Activated T-helper 2 cell treated with anti-CD3 and anti-CD28 coated beads, Interferon-gamma antibody, Interleukin-2, Interleukin-4, amounts not matched to agents 10 μg/mL and 5 μg/mL and 100 μg/mL, durations not matched to agents 14 hours and 24 hours and 36 hours (primary cell): ENCODE measurements at places on chromosomes 6 and 20. TPM values are rescaled to one million over a fixed set of nuclear protein-coding genes. Genes with fewer than 3 reads are reported as not detected.
A peak's percentile ranks its signal among the peaks of the same experiment; 100 is the strongest.

Gene LPA
- total RNA-seq = not detected in 2 replicates

Gene GTSF1L
- 0.48 TPM in 1 of 2 replicates, not detected in the other for total RNA-seq

Gene TRAPPC3L
- total RNA-seq = not detected in 2 replicates

Gene ANKEF1
- 0.25 and 0.39 TPM in 2 replicates for total RNA-seq

Gene C6orf15
- not detected in 2 replicates for total RNA-seq

Gene CHRNA4
- total RNA-seq = not detected in 2 replicates

Gene RIPOR2
- total RNA-seq = 8.5 and 9.4 TPM in 2 replicates

Gene PTK6
- 0.32 and 0.46 TPM in 2 replicates for total RNA-seq

Gene AIG1
- 2.3 and 2.4 TPM in 2 replicates for total RNA-seq

Gene LRRC73
- total RNA-seq = 0.11 and 0.21 TPM in 2 replicates

Gene RSPH9
- total RNA-seq = not detected in 2 replicates

Gene TRIM31
- total RNA-seq = not detected in 2 replicates

Gene COL10A1
- not detected in 2 replicates for total RNA-seq

Gene SAMD10
- total RNA-seq = 23.4 and 25.3 TPM in 2 replicates

Gene ABCC10
- 45.6 and 46.7 TPM in 2 replicates for total RNA-seq

DNA sequence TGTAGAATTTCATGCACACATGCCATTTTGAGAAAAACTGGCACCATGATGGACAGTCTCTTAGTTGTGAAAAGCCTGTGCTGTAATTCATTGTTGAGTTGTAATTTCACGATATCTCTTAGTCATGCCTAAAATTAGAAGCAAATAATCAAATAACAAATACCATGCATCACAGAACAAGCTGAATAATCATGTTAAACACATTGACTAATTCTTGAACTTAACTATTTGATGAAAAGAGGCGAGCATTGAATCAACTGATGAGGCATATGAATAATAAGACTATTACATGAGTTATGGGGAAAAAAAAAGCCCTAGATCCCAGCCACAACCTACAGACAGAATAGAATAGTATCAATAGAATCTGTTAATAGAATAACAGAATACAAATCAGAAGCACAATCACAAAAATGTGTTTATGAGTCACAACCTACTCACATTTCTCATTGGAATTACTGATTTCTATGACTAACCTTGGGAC lies 14.2 kb upstream of the RNF217 start:
- no peak for DNase-seq

DNA sequence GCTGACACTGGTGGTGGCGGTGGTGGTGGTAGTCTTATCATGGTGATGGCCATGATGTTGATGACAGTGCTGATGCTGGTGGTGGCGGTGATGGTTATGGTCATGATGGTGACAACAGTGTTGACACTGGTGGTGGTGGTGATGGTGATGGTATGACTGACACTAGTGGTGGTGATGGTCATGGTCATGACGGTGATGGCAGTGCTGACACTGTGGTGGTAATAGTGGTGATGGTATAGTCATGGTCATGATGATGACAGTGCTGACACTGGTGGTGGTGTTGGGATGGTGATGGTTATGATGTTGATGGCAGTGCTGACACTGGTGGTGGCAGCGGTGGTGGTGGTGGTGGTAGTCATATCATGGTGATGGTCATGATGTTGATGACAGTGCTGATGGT lies 205.7 kb downstream of the CDH4 start:
- no peak for DNase-seq

- DNase-seq = no peak
Measured at GRCh38 chr20:54219751-54220426, 12.0 kb downstream of the PFDN4 start.

DNA sequence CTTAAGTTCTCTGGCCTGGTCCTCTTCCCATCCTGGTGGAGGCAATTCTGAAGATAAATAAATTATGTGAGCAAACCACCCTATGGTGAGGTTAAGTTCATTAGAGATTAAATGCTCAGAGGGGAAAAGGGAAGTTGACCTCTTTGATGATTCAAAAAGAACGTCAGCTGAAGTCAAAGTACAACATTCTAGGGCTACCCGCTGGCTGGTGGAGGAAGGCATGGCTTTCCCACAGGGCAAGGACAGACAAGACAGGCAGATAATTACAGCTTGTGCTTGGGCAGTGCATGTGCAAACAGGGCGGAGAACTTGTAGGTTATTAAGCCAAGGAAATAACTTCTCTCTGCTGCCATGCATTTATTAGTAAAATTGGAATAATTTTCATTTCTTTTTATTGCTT lies 91.0 kb upstream of the SLC24A3 start:
- no peak for DNase-seq

DNA sequence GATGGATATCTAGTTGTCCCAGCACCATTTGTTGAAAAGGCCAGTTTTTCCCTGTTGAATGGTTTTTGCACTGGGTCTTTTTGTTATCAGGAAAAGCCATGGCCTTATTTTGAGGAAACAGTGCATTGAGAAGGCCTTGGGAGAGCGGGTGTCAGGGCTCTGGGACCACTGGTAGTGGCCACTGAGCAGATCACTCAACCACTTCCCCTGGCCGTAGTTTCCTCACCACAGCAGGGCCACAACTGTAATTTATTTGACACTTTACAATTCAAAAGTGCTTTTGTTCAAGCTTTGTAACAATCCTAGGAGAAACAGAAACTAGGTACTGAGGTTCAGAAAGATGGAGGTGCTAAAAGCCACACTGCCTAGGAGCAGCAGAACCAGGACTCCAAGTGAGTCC lies 281.8 kb downstream of the GMDS start:
- DNase-seq = no peak

- no peak for DNase-seq
Measured at GRCh38 chr6:155782320-155782731, 326.7 kb upstream of the NOX3 start.

DNA sequence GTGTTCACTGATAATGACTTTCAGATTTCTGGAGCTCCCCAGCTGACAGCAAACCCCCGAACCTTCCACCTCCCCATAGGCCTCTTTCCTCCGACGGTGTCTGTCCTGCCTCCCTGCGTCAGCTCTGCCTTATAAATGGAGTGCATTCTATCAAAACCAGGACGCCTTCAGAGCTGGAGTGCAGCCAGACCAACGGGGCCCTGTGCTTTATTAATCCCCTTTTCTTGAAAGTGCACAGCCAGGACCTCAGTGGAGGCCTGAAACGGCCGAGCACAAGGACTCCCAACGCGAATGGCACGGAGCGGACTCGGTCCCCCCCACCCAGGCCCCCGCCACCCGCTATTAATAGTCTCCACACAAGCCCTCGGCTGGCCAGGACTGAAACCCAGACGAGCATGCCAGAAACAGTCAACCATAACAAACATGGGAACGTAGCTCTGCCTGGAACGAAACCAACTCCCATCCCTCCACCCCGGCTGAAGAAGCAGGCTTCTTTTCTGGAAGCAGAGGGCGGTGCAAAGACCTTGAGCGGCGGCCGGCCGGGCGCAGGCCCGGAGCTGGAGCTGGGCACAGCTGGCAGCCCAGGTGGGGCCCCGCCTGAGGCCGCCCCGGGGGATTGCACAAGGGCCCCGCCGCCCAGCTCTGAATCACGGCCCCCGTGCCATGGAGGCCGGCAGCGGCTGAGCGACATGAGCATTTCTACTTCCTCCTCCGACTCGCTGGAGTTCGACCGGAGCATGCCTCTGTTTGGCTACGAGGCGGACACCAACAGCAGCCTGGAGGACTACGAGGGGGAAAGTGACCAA lies 42.3 kb upstream of the NAA20 start:
- DNase-seq = no peak

- no peak for DNase-seq
Measured at GRCh38 chr6:43798688-43799444, 28.9 kb downstream of the VEGFA start.

DNA sequence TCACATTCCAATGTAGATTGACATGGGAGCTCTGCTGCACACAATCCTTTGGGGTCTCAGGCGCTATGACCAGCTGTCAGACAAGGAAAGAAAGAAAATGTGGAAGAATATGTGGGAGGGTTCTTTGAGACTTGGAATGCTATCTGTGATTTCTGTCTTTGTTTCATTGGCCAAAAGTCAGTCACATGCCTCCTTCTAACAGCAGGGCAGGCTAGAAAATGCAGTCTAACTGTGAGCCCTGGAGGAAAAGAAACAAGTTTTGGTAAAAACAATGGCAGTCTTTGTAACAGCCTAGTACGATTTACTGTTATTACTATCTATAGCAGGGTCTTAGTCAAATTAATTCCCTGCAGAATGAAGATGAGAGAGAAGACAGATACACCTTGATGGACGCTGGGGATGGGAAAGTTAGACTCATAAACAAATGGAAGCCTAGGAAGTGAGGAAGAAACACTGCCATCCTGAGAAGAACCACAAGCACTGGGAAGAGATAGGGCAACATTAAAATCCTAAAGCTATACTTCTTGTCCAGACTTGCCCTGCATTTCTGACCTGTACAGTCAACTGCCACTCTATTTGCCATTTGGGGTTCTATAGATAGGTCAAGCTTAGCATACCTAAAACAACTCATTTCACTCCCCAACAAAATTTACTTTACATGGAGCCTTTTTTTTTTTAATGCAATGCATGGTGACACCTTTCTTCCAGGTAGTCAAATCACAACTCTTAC lies 833.0 kb downstream of the KIF16B start:
- no peak for DNase-seq

GRCh38 chr6:169959136-169960002 lies 207.9 kb downstream of the ERMARD start:
- DNase-seq = peak; percentile 8

- DNase-seq = no peak
Measured at GRCh38 chr6:79305020-79305419, 70.5 kb upstream of the HMGN3 start.

DNA sequence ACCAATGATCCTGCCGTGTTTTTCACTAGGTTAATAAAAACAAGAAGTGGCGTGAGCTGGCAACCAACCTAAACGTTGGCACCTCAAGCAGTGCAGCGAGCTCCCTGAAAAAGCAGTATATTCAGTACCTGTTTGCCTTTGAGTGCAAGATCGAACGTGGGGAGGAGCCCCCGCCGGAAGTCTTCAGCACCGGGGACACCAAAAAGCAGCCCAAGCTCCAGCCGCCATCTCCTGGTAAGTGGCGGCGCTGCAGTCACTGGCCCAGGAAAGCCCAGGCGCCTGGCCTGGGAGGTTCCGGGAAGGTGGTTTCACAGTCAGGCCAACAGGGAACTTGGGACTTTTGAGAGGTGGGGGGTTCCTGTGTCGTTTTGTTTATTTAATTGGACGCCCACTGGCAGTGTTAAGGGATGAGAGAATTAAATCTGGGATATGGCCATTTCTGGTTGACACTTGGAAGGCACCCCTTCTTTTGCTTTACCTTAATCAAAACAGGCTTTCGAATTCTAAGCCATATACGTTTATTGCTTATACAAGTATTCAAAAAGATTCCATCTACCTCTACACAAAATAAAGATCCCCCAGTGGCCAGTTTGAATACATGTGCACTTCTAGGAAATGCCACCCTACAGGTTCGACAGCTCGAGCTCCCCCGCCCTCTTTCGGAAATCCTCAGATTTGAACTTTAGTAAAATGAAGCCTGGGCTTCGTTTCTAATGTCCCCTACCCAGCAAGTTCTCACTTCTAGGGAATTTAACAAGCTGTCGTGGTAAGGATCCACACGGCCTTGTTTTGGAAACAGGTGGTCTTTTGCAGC lies 138.9 kb downstream of the TMEM242 start:
- peak; percentile 46 for DNase-seq

GRCh38 chr6:47262231-47262630 lies 47.5 kb downstream of the TNFRSF21 start:
- no peak for DNase-seq

DNA sequence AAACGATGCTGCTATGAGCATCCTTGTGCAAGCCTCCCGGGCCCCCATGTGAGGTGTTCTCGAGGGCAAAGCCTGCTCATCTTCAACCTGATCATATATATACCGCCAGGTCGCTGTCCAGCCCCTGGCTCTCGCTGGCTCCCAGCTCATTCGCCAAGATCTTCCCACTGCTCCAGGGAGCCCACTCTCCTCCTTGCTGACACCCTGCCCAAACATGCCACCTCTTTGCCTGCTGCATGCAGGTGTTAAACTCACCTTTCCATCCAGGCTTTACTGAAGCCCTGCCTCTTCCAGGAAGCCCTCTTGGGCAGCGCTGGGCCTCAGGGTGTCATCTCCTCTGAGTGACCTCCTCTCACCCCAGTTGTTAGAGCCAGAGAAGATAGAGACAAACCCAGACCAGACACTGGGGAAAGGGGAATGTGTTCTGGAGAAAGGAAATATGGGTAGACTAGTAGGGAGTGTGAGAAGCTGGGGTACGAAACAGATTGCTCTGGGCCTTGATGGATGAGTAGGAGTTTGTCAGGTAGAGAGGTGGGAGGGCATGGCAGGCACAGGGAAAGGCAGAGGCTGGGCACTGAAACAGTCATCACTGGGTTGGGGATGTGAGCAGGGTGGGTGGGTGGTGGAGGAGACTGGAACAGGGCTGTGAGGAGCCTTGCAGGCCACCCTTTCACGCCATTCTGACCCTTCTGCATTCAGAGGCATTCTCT lies 1.2 kb upstream of the DLGAP4 start:
- no peak for DNase-seq

DNA sequence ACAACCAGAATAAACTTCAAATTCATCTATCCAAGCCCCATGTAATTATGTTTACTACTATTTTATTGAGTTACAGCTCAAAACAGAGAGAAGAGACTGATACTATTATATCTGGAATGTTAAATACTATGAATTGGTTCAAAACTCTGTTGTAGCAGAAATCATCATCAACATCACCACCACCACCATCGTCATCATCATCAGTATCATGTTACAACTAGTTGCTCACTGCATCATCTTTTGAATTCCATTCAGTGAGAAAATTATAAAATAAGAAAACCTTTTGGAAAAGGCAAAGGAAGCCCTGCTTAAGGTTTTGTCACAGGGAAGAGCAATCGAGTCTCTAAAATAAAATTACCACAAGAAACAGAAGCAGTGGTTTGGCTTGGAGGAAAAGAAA lies 36.2 kb upstream of the THEMIS start:
- DNase-seq = no peak

DNA sequence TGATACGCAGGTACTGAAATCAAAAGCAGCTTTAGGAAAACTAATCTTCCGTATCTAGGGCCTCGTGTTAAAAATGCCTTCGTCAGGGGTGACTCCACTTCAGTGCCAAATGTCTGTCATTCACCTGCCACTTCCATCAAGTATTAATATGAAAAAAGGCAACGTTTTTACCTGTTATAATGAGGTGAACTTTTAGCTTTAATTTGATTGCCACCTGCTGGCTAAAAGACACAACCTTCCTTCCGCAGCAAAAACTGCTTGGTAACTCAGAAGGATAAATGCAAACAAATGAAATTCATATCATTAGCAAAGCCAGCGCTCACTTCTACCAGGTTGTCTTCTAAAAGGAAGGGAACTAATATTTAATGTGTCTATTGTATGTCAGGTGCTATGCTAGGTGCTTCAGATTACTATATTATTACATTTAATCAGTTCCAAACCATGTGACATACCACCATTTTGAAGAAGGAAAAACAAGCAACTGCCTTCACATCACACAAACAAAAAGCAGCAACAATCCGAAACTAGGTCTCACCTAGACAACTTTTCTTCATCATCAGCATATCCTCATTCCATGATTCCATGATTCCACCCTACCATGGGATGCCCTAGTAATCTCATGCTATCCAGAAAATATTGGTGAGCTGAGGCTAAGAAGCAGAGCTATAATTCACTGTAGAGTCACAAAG lies 20.6 kb upstream of the ARHGAP18 start:
- no peak for DNase-seq

- no peak for DNase-seq
Measured at GRCh38 chr6:1510239-1510638, 99.5 kb upstream of the FOXC1 start.

GRCh38 chr20:1255675-1256074 lies 10.4 kb upstream of the SNPH start:
- DNase-seq = no peak

- DNase-seq = no peak
Measured at GRCh38 chr20:24235296-24236175, 233.9 kb upstream of the SYNDIG1 start.
